Activated CD4-positive, alpha-beta T cell treated with anti-CD3 and anti-CD28 coated beads, Interleukin-2, amount 50 U/mL, for 48 hours (primary cell): ENCODE measurements at places on chromosomes 11 and 22.

- no peak for DNase-seq
Observed at GRCh38 chr11:32881286-32881685, 11.3 kb upstream of the QSER1 start.

DNA sequence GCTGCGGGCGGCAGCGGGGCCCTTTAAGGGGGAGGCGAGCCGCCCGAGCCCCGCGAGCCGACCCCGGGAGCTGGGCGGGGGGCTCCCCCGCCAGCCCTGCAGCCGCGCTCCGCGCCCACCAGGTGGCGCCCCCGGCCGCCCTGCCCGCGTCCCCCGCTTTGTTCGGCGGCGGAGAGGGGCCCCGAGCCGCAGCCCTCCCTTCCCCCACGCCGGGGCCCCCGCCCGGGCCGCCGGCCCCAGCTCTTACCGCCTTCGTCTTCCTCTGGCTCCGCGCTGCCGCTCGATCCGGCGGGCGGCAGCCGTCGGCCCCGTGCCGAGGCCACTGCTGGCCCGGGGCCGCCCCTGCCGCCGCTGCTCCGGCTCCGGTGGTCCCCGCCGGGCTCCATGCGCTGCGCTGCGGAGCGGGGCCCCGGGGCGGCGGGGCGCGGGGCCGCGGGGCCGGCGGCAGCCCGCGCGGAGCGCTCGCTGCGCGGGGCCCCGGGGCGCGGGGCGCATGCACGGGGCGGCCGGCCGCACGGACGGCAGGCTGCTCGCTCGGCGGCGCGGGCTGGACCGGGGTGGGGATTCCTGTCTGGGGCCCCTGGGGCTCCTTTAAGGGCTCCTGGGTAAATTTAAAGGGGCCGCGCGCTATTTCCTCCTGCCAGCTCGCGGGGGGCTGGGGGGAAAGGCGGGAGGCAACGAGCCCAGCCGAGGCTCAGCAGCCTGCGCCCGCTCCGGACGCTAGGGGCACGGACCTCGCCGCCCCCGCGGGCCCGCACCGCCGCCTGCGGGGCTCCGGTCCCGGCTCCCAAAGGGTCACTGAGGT is at the start of gene ZFTA:
ZFTA (minus strand) TSS at position 539 of the 805 bp plus-strand sequence; CDS start at position 386, 153 bp downstream.
- DNase-seq = peak; percentile 59

- DNase-seq = no peak
Observed at GRCh38 chr22:50730941-50731661, 6.9 kb upstream of the ACR start.

- peak; percentile 82 for DNase-seq
Observed at GRCh38 chr11:72813740-72814285, 398 bp upstream of the ATG16L2 start.

- no peak for DNase-seq
Observed at GRCh38 chr11:118622376-118623268, 15.2 kb downstream of the PHLDB1 start.

DNA sequence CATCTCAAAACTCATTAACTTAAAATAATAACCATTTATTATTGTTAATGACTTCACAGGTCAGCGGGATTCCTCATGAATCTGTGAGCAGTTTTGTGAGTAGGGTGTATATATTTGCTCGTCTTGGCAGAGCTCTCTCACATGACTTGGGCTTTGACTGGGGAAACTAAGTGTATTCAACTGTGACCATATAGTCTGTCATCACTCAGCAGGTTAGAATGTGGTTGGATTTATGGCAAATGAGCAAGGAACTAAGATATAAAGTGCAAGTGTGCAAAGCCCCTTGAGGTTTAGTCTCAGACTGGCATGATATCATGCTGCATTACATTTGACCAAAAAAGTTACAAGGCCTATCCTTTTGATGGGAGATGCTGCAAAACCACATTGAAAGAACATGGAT is 254.8 kb downstream of the CNTN5 start:
- DNase-seq = no peak

DNA sequence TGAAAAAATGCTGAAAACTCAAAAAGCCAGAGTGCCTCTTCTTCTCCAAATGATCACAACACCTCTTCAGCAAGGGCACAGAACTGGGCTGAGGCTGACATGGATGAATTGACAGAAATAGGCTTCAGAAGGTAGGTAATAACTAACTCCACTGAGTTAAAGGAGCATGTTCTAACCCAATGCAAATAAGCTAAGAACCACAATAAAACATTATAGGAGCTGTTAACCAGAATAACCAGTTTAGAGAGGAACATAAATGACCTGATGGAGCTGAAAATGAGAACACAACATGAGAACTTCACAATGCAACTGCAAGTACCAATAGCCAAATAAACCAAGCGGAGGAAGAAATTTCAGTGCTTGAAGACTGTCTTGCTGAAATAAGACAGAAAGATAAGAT is 9.2 kb downstream of the OR56B4 start:
- no peak for DNase-seq
